ENCODE measurements at places on chromosomes 13 and 19.
A peak's percentile ranks its signal among the peaks of the same experiment; 100 is the strongest.

- DNase-seq = no peak
Observed at GRCh38 chr19:57830071-57830602, at the start of gene ZNF587B. TSS of gene ZNF587B (plus strand) at chr19:57830299. CDS start at chr19:57830529, 230 bp downstream.

DNA sequence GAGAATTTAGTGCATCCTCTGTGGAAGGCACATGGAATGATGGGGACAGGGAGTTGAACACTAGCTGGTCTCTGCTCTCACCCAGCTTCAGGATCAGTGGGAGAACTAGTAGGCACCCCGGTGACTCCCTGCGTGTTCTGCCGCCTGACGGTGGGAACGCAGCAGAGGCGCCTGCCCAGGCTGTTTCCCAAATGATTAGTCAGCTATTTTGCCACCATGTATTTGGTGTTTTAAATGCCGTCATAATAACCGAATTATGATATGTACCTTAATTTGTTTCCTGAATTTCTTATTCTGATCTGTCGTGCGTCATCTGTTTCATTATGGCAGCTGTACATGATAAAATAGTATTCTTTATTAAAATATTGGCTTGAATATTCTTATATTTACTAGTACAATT is 115.9 kb upstream of the GJB6 start:
- DNase-seq = no peak

- no peak for DNase-seq
Observed at GRCh38 chr19:30450835-30451321, 78.7 kb downstream of the ZNF536 start.

DNA sequence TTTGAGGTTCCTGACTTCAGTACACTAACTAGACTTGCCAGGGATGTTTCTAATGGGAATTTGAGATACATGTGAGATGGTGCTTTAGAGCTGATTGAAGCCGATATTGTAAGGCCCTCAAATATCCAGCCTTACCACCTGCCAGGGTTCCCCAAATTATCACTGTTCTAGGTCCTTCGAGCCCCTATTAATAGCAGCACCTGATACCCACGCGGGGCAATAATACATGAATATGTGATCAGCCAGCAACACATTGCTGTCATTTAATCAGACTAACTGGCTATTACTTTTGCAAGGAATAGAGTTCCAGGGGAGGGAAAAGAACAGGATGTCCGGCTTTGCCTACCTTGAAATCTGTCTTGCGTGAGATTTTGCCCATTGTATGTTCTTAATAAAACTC is 5.1 kb downstream of the RGCC start:
- no peak for DNase-seq

GRCh38 chr13:27599845-27600553 is 20.3 kb downstream of the LNX2 start:
- no peak for DNase-seq

DNA sequence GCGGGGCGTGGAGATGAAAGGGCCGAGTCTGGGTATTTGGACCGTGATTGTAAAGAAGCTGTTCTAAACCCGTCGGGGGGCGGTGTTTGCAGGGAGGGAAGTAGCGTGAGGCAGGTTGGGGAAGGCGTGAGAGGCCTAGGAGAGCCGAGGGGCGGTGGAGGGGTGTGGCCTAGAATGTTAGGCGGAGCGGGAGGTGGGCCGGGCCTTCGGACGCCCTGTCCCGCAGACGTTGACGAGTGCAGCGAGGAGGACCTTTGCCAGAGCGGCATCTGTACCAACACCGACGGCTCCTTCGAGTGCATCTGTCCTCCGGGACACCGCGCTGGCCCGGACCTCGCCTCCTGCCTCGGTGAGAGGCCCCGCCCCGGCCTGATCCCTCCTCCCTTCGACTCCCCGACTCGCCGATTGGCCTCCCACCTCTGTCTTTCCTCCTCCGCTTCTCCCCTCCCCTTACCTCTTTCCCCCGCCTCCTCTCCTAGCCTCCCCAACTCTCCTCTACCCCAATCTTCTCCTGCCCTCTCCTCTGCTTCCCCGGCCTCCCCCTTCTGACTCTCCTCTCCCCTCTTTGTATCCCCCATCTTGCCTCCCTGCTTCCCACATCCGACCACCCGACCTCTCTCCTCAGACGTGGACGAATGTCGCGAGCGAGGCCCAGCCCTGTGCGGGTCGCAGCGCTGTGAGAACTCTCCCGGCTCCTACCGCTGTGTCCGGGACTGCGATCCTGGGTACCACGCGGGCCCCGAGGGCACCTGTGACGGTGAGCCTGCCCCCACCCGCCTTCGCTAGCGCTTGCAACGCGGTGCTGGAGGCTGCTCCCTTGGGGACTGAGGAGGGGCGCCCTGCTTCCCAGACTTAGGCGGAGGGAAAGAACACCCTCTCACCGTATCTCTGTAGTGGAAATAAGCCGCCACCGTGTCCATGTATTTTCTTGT is 12.8 kb downstream of the LTBP4 start:
- peak; percentile 87 for DNase-seq

GRCh38 chr19:54478677-54479266 is 5.7 kb upstream of the CDC42EP5 start:
- DNase-seq = no peak

- no peak for DNase-seq
Observed at GRCh38 chr13:24927810-24928404, 163.9 kb downstream of the RNF17 start.

GRCh38 chr13:85729296-85729695 is 69.9 kb downstream of the SLITRK6 start:
- DNase-seq = no peak

GRCh38 chr13:98033277-98034247 is 80.1 kb downstream of the IPO5 start:
- DNase-seq = no peak

- DNase-seq = no peak
Observed at GRCh38 chr13:42214446-42214845, 57.5 kb upstream of the AKAP11 start.

- no peak for DNase-seq
Observed at GRCh38 chr13:45950386-45951000, 98.9 kb upstream of the SIAH3 start.

- no peak for DNase-seq
Observed at GRCh38 chr13:52371736-52372247, 34.2 kb downstream of the THSD1 start.

GRCh38 chr19:13640611-13641010 is 123.7 kb upstream of the MRI1 start:
- DNase-seq = no peak

GRCh38 chr13:46320821-46321220 is 66.2 kb downstream of the RUBCNL start:
- DNase-seq = no peak

GRCh38 chr13:110126391-110126961 is 180.5 kb downstream of the COL4A1 start:
- no peak for DNase-seq
